ENCODE measurements at places on chromosomes 7 and 10.

DNA sequence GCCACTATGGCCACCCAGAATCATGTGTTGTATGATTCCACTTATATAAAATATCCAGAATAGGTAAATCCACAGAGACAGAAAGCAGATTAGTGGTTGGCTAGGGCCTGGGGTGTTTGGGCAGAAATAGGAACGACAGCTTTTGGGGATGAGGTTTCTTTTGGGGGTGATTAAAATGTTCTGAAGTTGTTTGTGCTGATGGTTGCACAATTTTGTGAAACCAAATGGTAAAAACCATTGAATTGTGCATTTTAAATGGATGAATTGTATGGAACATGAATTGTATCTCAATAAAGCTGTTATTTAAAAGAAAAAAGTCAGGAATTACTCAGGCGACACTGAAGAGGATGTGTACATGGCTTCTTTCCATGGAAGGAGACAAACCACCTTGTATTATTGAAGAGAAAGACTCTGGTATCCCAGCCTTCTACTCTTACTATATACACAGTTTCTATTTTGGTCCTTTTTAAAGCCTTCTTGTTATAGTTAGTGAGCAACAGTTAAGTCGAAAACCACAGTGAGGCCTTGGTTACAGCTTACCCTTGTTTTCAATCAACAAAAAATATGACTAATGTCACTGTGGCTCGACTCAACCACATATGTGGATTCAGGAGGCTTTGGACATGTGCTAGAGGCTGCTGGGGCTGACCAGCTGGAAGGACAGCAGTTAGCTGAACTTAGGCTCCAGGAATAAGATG, 57.1 kb upstream of the KMT2E start:
- H3K27ac ChIP-seq, result peak overlapping the region; percentile 42
- H3K27me3 ChIP-seq, result no peaks in the 10 kb centered on the region
- no peak overlapping the region for H3K4me3 ChIP-seq
- H3K36me3 ChIP-seq, result no peaks in the 10 kb centered on the region
- peaks cover 5% of the 10 kb centered on the region for H3K4me1 ChIP-seq

DNA sequence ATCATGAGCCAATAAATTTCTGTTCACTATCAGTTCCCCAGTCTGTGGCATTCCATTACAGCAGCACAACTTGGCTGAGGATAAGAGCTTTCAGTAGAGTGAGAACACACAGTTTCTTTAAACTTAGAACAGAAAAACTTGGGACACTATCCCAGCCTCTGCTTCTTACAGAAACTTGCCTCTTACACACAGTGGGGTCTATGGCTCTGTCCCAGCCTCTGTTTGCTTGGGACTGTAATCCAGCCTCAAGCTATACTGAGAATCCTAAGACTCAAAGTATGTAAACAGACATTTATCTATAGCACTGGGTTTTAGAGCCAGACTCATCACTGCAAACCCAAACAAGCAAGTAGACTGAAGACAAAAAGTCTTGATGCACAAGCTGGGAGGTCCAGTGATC, 355.8 kb upstream of the VSTM2A start:
- no peaks in the 10 kb centered on the region for H3K36me3 ChIP-seq
- DNase-seq, result no peak
- no peak overlapping the region for H3K4me3 ChIP-seq

DNA sequence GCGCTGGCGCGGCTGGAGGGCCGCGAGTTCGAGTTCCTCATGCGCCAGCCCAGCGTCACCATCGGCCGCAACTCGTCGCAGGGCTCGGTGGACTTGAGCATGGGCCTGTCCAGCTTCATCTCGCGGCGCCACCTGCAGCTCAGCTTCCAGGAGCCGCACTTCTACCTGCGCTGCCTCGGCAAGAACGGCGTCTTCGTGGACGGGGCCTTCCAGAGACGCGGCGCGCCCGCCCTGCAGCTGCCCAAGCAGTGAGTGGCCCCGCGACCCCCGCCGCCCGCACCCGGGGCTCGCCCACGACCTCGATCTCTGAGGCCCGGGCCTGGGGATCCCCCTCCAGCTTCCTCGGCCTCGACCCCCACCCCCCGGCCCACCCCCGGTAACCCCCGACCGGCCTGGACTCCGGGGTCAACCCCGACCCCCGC, 537 bp downstream of the FOXK1 start:
- peak overlapping the region; percentile 77 for H3K4me3 ChIP-seq
- peaks cover 19% of the 10 kb centered on the region for H3K4me1 ChIP-seq
- no peaks in the 10 kb centered on the region for H3K36me3 ChIP-seq
- H3K27ac ChIP-seq, result peak overlapping the region; percentile 85

DNA sequence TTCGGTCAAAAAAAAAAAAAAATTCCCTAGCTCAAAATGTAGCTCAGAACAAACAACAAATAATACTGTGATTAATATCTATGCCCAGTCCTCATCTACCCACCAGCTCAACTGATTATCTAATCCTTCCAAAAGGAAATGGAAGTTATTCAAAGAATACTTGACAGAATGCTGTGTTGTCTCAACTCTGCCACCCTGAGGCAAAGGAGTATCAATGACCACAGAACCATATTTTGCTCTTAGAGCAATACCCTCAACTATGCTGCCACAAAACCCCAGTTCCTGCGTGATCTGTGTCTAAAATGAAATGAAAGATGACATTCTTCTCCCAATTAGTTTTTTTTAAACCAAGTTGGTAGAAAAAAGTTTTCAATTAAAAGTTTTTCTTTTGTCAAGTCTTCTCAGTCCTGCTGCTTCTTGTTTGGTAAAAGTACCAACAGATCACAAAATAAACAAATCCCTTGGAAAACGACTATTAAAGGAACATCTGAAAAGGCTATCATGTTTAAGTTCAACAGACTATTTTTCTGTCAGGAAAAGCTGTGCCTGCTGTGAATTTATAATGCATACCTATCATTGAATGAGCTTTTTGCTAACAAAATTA, 21.6 kb downstream of the RBM28 start:
- DNase-seq, result no peak
- no peak overlapping the region for H3K4me3 ChIP-seq
- H3K36me3 ChIP-seq, result peaks cover 54% of the 10 kb centered on the region
- H3K4me1 ChIP-seq, result peaks cover 3% of the 10 kb centered on the region
- H3K27ac ChIP-seq, result no peak overlapping the region
- H3K27me3 ChIP-seq, result no peaks in the 10 kb centered on the region
